ENCODE measurements at places on chromosomes 6 and 20.

DNA sequence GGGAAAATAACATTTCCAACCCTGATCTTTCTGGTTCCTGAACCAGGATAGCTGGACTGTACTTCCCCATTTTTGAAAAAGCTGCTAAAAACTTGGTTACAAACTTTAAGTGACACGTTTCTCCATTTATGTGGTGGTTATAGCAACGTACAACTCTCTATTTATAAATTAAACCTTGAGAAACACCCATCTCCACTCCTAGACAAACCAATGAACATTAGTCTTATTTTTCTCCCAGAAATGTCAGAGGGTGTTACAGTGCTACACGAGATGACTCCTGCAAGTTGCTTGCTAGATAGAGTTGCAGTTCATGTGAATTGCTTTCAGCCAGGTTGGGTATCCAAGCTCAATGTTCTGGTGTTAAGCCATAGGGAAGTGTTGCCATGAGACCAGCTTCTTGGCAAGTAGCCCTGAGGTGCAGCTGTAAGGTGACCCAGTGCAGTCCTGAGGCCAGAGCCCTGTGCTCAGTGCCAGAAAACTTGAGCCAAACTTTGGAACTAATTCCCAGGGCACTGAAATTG, 51.3 kb upstream of the REV3L start:
- peak; percentile 27 for DNase-seq

DNA sequence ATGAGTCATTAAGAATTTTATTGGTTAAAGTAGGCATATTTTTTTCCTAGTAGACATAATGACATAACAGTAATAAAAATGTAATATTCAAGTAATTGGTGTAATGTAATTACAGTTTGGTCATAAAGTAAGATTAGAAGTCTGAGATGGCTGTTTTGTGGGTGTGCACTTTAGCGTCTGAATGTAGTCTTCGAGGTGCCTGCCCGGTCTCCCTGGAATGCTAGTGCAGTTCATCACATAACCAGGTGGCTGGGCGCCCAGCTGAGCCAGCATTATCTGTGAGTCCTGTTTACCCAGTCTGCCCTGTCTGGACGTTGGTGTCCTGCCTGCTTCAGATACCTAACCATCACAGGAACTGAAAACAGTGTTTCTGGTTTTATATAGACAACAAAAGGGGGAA, 419.1 kb downstream of the CDC5L start:
- DNase-seq, result no peak

DNA sequence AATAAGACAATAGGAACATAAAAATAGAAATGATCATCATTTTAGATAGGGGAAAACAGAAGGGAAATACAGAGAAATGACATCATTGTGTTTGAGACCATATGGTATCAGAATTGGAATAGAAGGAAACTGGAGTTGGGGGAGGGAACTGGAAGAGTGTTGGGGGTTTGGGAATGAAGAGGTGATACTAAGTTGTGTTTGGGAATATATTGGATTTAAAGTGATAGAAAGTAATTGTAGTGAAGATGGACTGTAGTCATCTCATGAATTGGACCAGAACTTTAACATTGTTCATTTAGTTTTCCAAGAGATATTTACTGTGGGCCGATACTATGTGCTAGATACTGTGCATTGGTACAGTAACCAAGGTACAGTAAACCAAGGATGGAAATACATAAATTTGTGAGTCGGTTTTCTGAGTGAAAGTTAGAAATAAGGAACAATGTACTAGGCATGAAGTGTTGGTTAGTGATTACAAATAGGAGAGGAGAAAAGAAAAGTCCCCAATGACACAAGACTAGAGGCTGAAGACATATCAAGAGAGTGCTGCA, 32.3 kb downstream of the KCNQ5 start:
- DNase-seq, result no peak

GRCh38 chr6:5274231-5274630, 12.9 kb downstream of the FARS2 start:
- DNase-seq, result no peak

GRCh38 chr6:25872814-25873213, 1.2 kb downstream of the SLC17A3 start:
- DNase-seq, result no peak

GRCh38 chr6:102619585-102619984, 1226.1 kb downstream of the GRIK2 start:
- no peak for DNase-seq

GRCh38 chr6:45445749-45446549, 68.2 kb upstream of the SUPT3H start:
- peak; percentile 91 for DNase-seq

GRCh38 chr20:22462975-22463914, 121.1 kb downstream of the FOXA2 start:
- no peak for DNase-seq

- no peak for DNase-seq
These were observed 28.8 kb downstream of the MYT1 start for GRCh38 chr20:64193058-64193457.

DNA sequence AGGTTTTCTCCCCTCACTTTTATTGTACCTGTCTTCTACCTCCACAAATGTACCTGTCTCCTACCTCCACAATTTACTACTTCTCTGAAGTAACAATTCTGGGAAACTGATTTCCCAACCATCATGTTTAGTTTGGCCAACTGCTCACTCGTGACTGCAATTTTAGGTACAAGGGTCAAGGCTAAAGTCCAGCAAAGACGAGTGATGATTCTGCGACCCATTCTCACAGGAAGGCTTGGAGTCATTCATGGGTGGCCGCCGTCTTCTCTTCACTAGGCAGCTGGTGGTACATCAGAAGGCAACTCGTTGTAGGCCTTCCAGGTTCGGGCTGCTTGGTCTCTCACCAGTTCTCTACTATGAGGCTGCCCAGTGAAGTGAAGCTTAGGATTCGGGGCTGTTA, 483.8 kb upstream of the JARID2 start:
- DNase-seq, result no peak
